Fibroblast of skin of left biceps (primary cell): ENCODE measurements at places on chromosomes 2 and 18.

GRCh38 chr18:50172367-50172766, 22.6 kb downstream of the MYO5B start:
- DNase-seq = no peak

- no peak for DNase-seq
Observed at GRCh38 chr2:127348426-127349000, 39.3 kb downstream of the MAP3K2 start.

- no peak for DNase-seq
Observed at GRCh38 chr2:114049826-114050225, 159.9 kb downstream of the ACTR3 start.

GRCh38 chr18:58671632-58672564, 633 bp downstream of the MALT1 start:
- no peak for DNase-seq

- DNase-seq = no peak
Observed at GRCh38 chr2:1584691-1585485, 159.4 kb downstream of the PXDN start.

GRCh38 chr2:152047824-152048471, 50.9 kb downstream of the CACNB4 start:
- no peak for DNase-seq

DNA sequence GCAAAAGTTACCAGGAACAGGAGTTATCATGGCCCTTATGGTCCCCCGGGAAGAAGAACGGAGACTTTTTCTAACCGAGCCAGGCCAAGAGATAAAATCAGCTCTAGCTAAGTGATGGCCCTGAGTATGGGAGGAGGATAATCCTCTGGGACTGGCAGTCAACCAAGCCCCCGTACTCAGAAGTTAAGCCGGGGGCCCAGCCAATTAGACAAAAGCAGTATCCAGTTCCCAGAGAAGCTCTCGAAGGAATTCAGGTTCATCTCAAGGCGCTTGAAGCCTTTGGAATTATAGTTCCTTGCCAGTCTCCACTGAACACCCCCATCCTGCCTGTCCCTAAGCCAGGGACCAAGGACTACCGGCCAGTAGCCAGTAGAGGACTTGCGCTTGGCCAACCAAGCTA, 365.3 kb upstream of the TCF4 start:
- no peak for DNase-seq
